Gastroesophageal sphincter (tissue), 4 donors: ENCODE measurements at places on chromosomes 6 and 20. TPM values are rescaled to one million over a fixed set of nuclear protein-coding genes. Genes with fewer than 3 reads are reported as not detected.
A peak's percentile ranks its signal among the peaks of the same experiment; 100 is the strongest.

DNA sequence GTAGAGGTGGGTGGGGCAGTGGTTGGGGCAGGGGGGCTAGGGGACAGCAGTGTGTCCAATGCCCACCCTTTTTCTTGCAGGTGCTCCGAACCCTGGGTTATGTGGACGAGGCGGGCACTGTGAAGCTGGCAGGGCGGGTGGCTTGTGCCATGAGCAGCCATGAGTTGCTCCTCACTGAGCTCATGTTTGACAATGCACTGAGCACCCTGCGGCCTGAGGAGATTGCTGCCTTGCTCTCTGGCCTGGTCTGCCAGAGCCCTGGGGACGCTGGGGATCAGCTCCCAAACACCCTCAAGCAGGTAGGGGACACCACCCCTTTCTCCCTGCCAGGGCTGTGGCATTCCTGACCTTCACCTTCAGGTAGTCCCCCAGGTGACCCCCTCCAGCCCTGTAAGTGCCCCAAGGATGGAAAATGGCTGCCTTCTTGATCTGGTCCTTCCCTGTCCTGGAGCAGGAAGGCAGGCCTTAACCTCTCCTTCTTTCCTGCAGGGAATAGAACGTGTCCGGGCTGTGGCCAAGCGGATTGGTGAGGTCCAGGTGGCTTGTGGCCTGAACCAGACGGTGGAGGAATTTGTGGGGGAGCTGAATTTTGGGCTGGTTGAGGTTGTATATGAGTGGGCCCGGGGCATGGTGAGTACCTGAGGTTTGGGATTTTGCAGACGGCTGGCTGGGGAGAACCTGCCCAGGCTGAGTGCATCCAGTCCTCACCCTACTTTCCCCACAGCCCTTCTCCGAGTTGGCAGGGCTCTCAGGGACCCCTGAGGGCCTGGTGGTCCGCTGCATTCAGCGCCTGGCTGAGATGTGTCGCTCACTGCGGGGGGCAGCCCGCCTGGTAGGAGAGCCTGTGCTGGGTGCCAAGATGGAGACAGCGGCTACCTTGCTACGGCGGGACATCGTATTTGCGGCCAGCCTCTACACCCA lies 2.9 kb downstream of the DXO start:
- no peak for ATAC-seq

GRCh38 chr6:133001040-133001565 lies 186.7 kb downstream of the RPS12 start:
- no peak for ATAC-seq

DNA sequence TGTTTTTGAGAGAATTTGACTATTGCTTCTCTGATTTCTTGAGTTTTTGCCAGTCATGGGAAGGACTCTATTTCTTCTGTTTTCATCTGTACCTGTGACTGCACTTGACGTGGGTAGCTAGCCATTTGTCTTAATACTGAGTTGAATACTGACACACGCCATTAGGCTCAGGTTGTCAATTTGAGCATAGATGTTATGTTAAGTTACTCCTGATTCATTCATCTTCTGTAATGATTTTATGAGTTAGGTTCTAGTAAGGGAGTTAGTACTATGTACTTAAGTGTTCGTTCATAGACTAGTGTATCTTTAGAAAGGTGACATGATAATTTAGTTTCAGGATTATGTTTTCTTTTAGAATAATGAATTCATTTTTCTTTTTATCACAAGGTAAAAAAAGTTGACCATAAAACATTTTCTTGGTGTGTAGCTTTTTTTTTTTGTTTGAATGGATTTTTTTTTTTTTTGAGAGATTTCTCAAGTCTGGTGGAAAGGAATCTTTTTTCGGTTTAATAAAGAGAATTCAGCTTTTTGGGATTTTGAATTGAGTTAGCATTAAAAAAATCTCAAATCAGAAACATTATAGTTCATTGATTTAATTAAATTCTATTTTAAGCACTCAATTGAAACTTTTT lies 1.7 kb downstream of the AFDN start:
- ATAC-seq, result no peak

GRCh38 chr6:42820512-42821340 lies 38.9 kb downstream of the BICRAL start:
- ATAC-seq, result peak; percentile 65

DNA sequence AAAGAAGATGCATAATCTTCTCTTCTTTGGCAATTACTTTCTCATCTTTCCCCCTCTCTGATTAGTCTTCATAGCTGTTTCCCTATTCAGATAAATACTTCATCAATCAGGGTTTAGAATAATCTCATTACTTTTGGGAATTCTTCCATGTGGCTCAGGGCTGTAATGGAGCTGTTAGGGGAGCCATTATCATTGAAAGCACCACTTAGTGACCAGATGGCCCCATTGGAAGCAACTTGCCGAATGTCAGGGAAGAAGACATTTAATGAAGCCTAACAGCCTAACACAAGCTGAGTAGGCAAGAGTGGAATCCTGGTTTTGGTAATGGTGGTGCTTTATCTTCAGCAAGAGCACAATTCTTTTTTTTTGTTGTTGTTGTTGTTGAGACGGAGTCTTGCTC lies 45.0 kb downstream of the TIAM2 start:
- no peak for ATAC-seq

- no peak for ATAC-seq
Observed at GRCh38 chr6:36222924-36223323, 26.4 kb downstream of the BRPF3 start.

DNA sequence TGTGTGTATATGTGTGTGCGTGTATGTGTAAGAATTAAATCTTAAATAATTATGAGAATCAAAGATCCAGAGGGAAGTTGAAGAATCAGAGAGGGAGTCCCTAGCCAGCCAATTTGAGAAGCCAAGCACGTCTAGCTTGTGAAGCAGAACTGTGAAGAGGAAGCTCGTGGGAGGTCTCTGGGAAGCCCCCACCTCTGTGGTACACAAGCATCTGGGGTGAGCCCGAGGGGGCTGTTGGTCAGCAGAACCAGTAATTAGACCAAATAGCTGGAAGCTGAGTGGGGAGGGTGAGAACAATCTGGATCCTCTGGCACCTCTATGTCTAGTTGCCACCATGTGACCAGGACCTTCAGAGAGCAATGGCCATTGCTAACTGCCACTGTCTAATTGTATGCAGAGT lies 310.0 kb upstream of the PRND start:
- ATAC-seq, result no peak

GRCh38 chr6:80460257-80460865 lies 353.9 kb downstream of the BCKDHB start:
- no peak for ATAC-seq

- no peak for ATAC-seq
Observed at GRCh38 chr6:169165561-169166300, 87.9 kb downstream of the THBS2 start.

- ATAC-seq, result peak; percentile 73
Observed at GRCh38 chr20:49245921-49246740, 26.9 kb downstream of the DDX27 start.

DNA sequence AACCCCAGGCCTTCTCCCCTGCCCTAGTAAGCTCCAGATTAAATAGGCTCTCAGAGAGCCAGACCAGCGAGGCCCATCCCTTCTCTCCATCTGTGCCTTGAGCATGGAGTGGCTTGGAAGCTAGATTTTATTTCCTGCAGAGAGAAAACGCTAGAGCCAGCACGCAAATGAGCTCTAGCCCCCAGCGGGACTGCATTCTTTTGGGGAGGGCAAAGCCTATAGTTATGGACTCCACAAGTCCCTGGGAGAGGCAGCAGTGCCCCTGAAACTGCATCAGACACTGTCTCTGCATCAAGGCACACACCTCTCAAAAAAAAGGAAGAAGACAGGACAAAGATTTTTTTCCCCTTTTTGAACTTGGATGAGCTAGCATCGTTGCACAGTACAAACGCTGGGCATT lies 15.8 kb downstream of the FOXF2 start:
- no peak for ATAC-seq

DNA sequence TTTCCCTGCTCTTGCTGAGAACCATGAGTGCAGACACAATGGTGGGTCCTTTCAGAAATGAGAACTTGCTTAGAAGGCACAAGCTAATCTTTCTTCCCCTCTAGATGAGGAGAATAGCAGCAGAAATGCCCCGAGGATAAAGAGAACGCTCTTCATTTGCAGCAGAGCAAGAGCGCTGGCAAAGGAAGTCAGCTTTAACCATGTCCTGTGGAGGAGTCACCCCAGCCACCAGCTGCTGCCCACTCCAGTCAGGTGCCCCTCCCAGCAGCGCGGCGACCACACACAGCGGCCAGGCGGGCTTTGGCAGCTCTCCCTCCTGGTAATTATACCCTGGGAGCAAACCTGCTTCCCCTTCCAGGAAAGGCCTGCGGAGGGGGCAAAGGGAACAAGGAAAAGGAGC lies 42.4 kb upstream of the EMILIN3 start:
- ATAC-seq, result no peak

DNA sequence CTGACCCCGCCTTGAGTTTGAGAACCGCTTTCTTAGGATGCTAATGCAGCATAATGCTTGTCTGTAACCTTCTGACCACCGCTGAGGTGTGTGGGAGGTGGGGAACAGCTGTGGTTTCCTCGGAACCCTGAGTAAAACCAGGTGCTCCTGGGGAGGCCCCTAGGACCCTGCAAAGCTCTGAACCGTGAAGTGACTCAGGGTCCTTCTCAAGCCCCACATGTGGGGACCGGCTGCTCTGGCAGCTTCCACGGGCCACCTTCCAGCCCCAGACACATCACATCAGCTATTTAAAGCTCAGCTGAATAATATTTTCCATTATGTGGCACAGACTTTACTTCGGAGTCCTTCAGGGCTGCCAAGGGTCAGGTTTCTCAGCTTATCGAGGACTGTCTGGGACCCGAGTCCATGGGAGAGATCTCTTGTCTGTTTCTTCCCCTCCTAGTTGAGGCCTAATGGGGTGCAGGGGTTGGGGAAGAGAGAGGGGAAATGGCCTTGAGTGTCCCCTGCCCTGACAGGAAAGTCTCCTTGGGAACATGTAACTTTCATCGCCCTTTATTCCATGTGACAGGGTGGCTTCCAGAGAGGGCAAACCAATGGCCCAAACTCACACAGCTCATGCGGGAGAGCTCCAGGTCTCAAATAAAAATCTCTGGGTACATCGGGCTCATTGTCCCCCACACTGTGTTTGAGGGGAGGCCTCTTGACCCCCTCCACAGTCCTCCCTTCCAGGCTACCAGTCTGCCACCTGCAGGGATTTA lies 186.1 kb upstream of the SLC24A3 start:
- ATAC-seq, result peak; percentile 25

GRCh38 chr20:41645372-41645771 lies 27.2 kb upstream of the CHD6 start:
- ATAC-seq, result no peak

GRCh38 chr6:154986787-154987235 lies 8.3 kb upstream of the TIAM2 start:
- ATAC-seq, result no peak

- no peak for ATAC-seq
Observed at GRCh38 chr20:60210779-60211617, 252.8 kb downstream of the CDH26 start.

- ATAC-seq, result no peak
Observed at GRCh38 chr20:49886571-49887213, 28.6 kb downstream of the SPATA2 start.

GRCh38 chr6:141199074-141199473 lies 933.7 kb upstream of the GJE1 start:
- no peak for ATAC-seq

DNA sequence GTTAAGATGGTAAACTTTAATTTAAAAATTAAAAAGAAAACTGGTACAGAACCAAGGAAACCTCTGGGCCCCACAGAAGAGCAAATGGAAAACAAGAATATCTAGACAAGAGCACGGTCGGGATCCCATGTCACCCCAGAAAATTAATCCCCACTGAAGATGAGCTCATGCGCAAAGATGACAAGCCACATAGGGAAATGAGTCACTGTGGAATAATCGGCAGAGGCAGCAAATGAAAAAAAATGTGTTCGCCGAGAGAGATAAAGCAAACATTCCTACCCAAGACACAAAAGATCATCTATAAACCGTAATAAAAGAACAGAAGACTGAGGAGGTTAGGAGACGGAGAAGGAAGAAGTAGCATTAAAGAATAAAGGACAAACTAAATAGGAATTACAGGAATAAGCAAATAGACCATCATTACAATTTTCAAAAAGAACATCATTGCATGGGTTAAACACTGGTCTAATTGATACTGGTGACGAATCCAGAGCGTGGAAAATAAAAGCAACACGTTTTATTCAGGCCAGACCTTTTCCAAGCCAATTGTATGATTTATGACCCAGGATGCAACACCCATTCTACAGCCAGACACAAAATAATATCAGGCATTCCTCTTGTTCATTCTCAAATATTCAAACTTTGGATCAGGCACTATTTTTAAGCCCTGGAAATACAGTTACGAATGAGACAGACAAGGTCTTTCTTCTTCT lies 138.0 kb upstream of the ARID1B start:
- no peak for ATAC-seq

GRCh38 chr20:45781391-45781931 lies 10.2 kb downstream of the WFDC3 start:
- no peak for ATAC-seq

DNA sequence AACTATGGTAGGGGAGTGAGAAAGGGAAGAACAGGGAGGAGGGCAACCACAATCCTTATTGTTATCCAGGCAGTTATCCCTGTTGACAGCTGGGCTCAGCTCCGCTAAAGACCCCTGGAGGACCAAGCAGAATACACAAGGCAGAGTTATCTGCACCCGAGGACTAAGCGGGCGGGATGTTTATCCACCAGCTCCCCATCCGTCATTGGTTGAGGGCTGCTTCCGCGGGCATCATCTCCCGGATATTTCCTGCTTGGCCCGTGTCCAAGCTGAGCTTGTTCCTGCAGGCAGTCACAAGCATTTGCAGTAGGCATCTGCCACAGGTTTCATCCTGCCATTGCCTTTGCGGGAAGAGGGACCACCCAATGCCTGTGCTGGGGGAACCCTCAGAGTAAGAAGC lies 102.1 kb downstream of the DLGAP4 start:
- no peak for ATAC-seq

DNA sequence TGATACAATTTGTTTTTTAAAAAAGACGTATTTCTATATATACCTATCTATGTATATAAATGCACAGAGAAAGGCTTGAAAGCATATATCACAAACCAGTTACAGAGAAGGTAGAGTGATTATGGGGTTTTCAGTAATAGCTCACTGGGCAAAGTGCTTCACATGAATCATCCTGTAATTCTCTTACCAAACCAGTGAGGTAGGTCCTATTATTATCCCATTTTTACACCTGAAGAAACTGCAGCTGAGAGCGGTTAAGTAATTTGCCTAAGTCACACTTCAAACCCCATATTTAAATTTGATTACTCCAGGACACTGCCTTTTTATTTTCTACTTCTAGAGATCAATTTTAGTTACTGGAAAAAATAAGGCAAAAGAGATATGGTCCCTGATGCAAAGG lies 4.4 kb downstream of the GSS start:
- ATAC-seq, result no peak

GRCh38 chr6:148629181-148629580 lies 117.6 kb upstream of the UST start:
- peak; percentile 62 for ATAC-seq

- no peak for ATAC-seq
Observed at GRCh38 chr6:6872459-6873344, 235.1 kb upstream of the RREB1 start.

Gene GRM4
- total RNA-seq, result not detected

Gene BRPF3
- total RNA-seq, result 19.0 TPM

Gene TFAP2B
- not detected for total RNA-seq

Gene AGER
- total RNA-seq, result 1.8 TPM

Gene TMC2
- not detected for total RNA-seq

Gene GSTA1
- not detected for total RNA-seq

Gene DNMT3B
- not detected for total RNA-seq

Gene SMLR1
- not detected for total RNA-seq

Gene DSP
- 5.8 TPM for total RNA-seq

Gene MRAP2
- total RNA-seq, result not detected

Gene CLVS2
- total RNA-seq, result not detected

Gene CLPSL1
- not detected for total RNA-seq

Gene KHDRBS2
- not detected for total RNA-seq

Gene RFX6
- total RNA-seq, result not detected

Gene PTCRA
- not detected for total RNA-seq

Gene FRK
- total RNA-seq, result 0.42 TPM

Gene PNPLA1
- not detected for total RNA-seq

Gene PRKN
- 39.2 TPM for total RNA-seq
